Fibroblast of the conjunctiva (primary cell): ENCODE measurements at places on chromosomes 11 and 22.

DNA sequence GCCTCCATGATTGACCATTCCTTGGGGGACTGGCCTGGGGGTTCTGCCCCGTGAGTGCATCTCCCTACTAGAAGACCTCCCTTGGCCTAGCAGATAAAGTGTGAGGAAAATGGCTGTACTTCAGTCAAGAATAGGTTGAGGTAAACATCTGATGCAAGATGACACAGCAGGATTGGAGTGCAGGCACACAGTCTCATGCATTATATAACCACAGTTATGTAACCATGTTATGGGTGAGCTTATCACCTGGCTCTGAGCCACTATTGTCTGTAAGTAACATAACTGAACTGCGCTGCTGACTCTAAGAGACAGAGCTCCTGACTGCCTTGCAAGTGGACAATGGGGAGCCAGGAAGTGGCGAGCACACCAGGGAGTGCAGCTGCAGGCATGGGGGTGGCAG, 378.7 kb upstream of the ANO5 start:
- no peak for DNase-seq

GRCh38 chr11:124608147-124608546, 3.1 kb upstream of the PANX3 start:
- DNase-seq: no peak

DNA sequence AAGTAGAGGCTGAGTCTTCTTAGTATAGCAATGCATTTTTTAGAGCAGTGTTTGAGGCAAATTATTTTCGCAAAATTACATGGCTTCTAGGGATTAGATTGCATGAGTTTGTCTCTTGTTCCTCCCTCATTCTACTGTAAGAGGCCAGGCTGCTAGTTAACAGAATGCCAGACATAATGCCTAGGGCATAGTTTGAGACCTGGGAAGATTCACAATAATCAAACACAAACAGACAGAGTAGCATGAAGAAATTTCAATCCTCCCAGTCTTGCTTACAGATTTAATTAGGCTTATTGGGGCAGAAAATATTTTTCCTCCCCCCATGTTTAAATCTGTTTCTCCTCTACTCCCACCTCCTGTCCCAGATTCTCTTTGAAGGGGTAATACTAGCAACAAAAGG, 48.3 kb downstream of the ARHGEF12 start:
- DNase-seq: no peak

GRCh38 chr11:127027000-127027399, 26.4 kb upstream of the KIRREL3 start:
- no peak for DNase-seq
